ENCODE measurements at places on chromosomes 7 and 10.

- no peak for DNase-seq
Observed at GRCh38 chr10:6068006-6068405, 5.8 kb upstream of the IL2RA start.

DNA sequence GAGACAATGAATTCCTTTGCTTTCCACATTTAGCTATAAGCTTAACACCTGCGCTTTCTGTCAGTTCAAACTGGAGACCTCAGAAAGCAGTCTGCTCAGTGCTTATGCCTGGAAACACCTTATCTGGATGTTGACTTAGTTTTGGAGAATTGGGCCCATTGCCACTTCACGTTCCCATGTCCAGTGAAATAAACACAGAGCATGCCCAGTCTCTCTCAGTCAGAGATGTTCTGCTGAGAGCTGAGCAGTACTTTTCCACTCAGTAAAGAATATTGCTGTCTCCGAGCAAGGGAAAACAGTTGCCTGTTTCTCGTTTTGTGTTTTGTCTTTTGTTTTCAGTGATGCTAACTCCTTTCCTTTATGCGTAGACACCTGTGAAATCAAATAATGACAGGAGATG lies 83.2 kb upstream of the PRR15 start:
- no peak for DNase-seq

GRCh38 chr10:34723750-34724149 lies 91.3 kb downstream of the PARD3 start:
- DNase-seq: no peak

DNA sequence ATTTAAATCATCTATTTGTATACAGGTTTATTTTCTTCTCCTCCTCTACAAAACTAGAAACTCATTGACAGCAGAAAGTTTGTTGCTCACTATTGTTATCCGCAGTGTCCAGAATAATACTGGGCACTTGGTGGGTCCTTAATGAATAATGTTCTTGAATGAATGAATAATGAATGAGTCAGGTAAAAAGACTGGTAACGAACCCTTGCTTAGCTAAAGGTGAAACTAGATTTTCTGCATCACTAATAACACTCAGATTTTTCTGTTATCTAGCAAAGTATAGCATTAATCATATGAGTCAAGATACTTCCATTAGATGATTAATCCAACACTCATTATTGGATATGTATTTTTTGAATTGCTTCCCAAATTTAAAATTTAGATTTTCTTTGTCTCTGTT lies 953.2 kb downstream of the SORCS3 start:
- DNase-seq: no peak

- no peak for DNase-seq
Observed at GRCh38 chr10:115895166-115895565, 377.8 kb downstream of the GFRA1 start.

DNA sequence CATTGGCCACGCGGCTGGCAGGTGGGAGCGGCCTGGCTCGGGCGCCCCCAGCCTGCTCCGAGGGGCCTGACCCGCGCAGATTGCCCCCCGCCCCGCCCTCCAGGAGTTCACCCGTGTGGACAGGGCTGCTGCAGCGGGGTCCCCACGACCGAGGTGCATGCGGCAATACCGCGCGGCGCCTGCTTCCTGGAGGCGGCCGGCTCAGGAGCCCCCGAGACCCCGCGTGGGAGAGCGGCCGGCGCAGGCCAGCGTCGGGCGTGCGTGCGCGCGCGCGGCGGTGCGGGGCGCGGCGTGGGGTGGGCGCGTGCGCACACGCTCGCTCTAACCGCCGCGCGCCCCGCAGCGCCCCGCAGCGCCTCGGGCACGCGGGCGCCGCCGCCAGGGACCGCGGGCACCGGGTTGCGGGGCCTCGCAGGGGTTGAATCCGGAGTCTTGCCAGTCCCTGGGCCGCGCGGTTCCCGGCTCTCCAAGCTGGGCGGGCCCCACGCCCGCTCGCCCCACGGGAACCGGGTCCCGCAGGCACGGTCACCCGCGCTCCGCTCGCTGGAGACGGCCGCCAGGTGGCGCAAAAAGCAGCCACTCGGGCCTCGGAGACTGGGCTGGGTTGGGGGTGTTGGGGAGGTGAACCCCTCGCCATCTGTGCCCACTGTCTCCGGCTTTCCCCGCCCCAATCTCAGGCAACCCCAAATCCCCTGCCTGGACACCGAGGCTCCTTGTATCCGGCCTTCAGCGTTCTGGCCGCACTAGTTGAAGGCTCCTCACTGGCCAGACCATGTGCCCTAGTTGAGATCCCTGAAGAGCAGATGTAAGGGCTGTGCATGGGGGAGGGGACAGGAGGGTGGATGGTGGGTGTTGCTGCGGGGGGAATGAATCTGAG lies 1.3 kb upstream of the ACHE start:
- DNase-seq: no peak

DNA sequence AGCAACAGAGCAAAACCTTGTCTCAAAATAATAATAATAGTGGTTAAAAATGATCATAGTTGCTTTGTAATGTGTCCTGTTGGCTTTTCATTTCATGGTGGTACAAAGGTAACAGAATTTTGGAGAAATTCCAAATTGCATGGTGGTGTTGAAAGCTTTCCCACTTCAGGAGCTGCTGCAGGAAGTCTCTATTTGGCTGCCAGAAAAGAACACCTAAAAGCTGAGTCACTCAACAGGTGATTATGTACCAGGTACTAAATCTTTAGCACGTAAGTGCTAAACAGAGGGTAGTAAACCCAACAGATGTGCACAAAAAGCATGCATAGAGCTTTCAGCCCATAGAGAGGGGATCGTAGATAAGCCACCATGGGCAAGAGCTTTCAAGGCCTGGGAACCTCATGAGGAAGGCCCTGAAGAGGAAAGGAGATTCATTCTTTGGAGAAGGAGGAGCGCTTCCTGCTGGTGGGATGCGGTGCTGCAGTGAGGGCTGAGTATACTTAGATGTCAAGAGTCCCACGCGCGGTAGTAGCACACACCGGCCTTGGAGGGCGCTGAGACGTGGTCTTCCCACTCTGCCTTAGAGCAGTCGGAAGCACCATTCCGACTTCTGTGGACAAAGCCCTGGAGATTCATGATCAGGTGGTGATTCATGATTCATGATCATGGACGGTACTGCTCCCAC lies 118.7 kb downstream of the RALA start:
- no peak for DNase-seq

- no peak for DNase-seq
Observed at GRCh38 chr10:28711041-28711440, 33.7 kb downstream of the BAMBI start.

DNA sequence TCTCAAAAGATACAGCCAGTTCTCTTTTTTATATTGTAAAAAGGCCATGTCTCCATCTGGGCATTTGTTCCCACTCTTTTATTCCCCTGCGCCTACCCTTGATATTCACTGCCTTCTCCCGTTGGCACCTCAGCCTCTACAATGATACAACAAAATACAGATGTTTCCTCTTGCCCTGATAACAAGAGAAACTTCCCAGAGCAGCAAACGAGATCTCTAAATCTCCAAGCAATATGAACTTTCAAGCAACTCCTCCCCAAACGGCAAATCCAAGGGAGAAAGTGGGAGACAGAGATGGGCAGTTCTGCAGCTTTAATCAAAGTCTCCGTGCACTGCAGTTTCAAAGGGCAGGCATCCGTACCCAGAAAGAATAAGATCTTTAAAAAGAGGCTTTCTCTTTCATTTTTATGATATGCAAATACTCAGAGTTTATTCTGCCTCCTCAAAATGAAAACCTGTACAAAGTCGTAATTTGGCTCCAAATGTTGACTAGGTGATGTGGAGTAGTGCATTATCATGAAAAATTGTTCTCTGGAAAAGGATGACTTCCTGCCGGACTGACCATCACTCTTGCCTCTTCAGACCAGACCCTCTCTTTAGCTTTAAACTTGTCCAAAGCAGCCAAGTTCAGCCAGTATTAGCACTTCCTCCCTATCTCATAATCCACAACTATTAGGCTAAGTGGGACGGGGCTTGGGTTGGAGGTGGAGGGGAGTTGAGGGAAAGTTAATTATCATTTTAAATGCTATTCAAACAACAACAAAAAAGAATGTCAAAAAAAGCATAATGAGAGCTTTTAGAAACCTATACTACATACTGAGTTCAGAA lies 682 bp downstream of the HGF start:
- DNase-seq: no peak

DNA sequence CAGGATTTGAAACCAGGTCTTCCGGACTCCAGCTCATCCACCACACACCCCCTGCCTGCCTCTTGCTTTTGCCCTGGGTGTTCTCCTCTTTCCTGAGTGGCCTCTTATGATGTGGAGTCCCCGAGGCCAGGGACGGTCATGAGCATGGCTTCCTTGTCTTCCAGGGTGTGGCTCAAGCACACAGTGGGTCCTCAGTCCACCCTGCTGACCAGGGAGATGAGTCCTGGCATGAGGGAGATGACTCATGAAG lies 32.8 kb downstream of the DNAJB12 start:
- no peak for DNase-seq

DNA sequence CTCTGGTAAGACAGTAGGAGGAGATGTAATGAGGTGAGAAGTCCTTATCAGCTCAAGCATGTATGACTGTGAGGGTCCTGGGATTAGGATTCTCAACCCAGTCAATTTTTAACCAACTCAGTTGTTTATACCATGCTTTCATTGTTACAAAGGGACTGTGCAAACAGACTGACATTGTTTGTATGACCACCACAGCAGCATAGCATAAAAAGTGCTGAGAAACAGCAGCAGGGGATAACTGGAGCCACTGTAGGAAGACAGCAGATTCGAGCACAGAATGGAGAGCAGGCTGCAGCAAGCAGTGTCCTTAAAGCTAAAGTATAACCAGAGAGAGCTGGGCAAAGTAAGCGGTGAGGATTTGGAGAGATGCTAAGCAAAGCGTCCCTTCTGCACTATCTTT lies 829.5 kb downstream of the REEP3 start:
- no peak for DNase-seq

DNA sequence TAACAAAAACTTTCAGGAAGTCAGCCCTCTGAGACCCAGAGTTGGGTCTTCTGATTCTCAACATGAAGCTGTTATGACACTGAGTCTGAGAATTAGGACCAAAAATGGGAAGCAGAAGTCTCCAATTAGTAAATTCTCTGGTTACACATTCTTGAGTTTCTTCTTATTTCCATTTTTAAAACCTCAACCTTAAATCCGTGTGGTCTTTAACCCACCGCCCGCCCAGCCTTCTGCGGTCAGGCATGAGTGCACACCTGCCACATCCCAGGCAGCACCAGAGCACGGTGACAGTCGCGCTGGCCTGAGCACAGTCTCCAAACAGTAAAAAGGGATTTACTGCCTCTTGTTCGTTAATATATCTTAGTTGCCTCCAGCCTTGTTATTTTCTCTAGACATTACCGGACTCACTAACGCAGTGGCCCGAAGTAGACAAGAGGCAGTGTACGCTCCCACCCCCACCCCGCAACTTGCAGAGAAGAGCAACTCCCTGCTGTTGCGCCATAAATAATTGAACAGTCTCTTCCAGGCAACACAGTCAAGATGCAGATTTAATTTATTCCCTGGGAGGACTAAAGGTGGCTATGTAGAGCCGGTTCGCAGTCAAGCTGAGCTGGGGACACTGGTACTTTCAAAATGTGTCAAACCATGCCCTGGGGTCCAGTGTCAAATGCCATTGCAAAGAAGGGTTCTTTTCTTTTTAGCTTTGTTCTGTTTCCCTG lies 147.0 kb upstream of the CELF2 start:
- no peak for DNase-seq

- no peak for DNase-seq
Observed at GRCh38 chr7:15335390-15335789, 226.4 kb downstream of the AGMO start.

- no peak for DNase-seq
Observed at GRCh38 chr7:47027695-47028240, 554.1 kb downstream of the TNS3 start.

- DNase-seq: no peak
Observed at GRCh38 chr10:102676534-102677315, 32.4 kb downstream of the TRIM8 start.

GRCh38 chr7:12244129-12244528 lies 33.0 kb downstream of the TMEM106B start:
- DNase-seq: no peak

GRCh38 chr7:144822223-144822622 lies 13.6 kb downstream of the TPK1 start:
- no peak for DNase-seq

GRCh38 chr10:84447701-84448400 lies 119.5 kb downstream of the CCSER2 start:
- DNase-seq: no peak

DNA sequence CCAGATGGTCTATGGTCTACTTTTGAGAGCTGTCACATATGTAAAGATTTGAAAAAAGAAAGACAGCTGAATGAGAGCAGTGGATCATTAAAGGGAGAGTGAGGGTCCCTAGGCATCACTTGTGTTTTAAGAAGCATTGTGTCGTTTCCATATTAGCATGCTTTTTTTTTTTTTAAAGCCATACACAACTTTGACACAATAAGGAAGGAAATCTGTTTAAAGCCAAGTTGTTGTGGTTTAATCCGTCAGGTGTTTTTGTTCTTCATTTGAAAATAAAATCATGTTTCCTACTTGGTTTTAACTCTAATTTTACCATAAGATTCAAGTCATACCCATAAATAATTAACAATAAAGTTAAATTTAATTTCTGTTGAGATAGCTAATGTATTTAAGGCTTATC lies 53.5 kb downstream of the MDFIC start:
- DNase-seq: no peak

DNA sequence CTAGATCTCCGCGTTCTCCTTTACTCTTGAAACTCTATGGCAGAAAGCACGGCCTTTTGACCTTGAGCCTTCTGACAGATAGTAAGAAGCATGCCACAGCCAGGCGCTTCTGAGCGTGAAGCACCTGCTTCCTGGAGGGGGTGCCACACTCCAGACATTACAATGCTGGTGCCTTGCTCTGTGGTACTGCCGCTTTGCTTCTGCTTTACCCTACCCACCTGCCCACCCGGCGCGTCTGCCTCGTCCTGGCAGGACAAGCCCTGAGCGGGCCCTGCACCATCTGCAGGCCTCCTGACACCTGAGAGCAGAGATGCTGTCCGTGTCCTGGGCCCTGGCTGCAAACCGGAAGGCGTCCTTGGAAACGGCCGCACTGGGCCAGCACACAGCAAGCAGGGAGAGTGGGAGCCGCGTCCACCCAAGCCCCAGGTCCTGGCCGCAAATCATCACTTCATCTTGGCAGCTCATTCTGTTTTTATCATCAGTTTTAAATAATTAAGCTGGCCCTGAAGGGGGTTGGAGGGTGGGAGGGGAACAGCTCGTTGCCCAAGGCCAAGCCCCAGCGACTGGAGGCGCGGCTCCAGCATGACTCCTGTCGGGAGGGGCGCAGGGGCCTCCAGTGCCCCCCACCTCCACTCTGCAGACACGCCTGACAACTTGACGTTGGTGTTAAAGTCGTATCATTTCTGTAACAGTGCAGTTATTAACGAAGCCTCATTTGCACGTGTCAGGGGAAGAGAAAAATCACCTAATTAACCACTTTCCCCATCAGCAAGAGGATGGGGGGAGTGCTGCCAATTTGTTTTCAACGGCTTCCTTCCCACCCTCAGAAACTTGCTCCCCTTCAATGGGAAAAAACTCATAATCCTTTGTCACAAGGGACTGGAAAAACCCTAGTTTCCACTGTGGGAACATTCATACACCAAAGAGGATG lies 132.2 kb downstream of the MAD1L1 start:
- no peak for DNase-seq
